Tongue (tissue), 3 donors: ENCODE measurements at places on chromosomes 5 and 9.
A peak's percentile ranks its signal among the peaks of the same experiment; 100 is the strongest.

DNA sequence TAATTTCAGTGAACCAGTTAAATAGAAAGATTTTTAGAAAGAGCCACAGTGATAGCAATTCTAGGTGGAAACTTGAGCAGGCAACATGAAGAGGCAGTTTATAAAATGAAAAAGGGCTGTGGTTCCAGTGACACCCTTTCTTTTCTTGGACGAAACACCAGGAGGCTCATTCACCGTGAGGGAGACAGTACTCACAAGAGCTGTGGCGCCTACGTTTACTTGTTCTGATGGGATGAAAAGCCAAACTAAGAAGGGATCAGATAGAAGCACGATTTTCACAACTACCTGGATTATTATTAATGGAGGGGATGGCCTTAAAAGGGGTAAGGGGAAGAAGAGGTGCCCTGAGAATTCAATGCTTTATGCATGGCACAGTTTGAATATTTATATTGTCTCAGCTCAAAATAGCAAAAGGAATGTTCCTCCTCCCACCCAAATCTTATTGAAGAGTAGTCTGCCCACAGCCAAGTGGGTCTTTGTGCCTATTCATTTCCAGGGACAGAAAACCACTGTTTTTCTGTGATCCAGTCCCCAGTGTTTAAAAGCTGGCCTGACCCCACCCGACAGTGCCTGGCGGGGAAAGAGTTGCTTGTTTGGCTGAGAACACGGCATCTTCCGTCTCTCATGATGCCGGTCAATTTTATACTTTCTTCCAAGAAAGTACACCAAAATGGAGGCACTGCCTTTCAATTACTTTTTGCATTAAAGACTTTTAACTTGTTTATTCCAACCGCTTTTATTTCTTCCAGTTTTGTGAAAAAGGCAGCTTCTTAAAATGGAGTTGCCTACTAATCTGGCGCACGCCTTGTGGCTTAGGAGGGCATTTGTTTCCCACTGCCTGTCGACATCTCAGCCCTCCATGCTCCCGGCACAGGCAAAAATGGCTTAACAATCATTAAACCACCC lies 51.9 kb downstream of the HABP4 start:
- DNase-seq, result no peak

DNA sequence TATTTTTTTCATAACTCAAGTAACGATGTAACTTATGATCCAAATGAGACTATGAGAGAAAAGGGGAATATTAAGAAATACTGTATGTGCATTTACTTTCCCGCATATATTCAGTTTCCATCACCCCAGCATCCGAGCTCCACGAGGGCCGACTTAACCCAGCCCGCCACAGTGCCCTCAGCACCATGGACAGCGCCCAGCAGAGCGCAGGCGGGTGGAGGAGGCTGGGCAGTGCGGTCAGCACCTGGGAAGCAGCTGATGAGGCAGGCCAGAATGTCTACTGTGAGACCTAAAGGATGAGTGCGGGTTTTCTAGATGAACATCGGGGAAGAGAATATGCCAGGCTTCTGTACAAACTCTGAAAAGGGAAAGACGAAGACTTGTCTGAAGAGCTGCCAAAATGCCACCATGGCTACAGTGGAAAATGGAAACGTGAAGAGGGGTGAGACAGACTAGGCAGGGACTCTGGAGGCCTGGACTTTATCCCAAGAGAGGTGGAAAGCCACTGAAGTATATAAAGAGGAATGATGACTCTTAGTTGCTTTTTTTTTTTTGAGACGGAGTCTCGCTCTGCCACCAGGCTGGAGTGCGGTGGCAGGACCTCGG lies 34.5 kb upstream of the MED27 start:
- peak; percentile 88 for DNase-seq

- peak; percentile 21 for DNase-seq
These were observed 75.0 kb downstream of the ADAMTS12 start for GRCh38 chr5:33816791-33817190.

GRCh38 chr5:100623719-100624118 lies 88.5 kb downstream of the FAM174A start:
- DNase-seq, result peak; percentile 44

GRCh38 chr5:32720300-32720699 lies 9.2 kb downstream of the NPR3 start:
- DNase-seq, result no peak

DNA sequence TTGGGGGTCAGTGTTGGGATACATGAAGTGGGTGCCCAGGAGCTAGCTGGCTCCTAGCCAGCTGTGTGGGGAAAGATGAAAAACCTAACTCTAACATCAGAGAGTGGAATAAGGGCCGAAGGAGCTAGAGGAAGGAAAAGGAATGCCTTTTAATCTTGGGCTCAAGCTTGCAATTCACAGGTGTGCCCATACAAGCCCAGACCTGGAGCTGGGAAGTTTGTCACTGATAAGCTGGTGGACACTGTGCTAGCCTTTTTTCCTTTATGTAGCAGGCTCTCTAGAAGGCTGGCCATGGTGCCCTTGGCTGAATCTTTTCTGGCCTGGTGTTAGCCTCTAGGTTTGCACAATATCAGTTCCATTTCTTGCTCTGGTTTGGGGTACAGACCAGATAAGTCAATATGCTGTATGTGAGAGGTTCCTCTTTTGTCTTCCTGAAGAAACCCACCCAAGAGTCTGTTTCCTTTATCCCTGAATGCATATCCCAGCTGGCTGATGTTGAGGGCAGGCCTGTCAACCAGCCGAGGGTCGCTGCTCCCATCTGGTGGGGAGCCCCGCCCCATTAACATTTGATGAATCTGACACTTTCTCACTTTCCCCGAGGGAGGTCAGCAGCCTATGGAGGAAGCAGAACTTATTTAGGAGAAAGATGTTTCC lies 92.4 kb upstream of the CXCL14 start:
- no peak for DNase-seq

DNA sequence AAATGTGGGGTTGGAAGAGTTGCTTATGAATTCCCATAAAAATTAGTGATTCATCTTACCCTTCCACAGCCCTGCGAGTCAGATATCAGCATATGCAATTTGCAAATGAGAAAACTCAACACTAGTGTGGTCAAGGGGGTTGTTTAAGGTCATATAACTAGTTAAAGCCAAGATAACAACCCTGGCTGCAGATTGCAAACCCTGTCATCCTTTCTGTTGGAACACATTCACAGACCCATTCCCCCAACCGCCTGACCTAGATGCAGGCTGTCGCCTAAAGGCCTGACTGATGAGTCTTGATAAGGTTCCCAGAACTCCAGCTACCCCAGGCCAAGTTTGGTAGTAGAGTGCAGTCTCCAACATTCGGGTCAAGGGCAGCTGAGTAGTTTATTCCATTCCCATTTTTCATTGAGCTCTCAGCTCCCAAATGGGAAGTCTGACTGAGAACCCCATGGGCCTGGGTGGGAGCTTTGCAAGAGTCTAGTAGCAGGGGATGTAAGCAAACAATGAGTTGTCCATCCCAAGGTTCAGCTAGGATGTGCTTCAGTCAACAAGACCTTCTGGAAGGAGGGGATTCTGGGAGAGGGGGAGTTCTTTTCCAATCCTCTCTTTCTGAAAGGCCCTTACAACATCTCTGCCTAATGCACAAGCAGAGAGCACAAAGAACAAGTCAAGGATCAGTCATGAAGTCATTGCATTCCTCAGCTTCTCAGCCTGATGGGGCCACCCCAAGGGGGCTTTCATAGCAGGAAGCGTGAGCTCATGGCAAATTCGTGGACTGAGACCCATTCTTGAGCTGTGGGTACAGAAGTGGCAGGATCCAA lies 40.3 kb downstream of the ADAM19 start:
- DNase-seq, result no peak

GRCh38 chr5:37391591-37391990 lies 12.5 kb downstream of the WDR70 start:
- no peak for DNase-seq

DNA sequence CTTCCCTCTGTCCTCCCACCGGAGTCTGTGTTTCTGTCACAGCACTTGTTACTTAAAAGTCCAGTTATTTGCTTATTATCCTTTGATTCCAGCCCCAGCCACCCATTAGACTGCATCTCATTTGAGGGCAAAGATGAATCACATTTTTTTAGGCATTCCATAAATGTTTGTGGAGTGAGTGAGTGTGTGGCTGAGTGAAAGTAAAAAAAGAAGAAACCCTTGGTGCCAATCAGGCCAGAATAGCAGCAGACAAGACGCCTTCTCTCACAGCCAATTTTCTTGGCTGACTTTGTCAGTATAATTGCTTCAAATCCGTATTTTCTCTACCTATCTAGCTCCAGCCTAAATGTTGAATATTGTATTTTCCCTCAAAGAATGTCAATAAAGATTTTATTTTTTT lies 613.0 kb upstream of the WWC1 start:
- no peak for DNase-seq

GRCh38 chr5:61279725-61280124 lies 52.3 kb upstream of the ZSWIM6 start:
- DNase-seq, result no peak

DNA sequence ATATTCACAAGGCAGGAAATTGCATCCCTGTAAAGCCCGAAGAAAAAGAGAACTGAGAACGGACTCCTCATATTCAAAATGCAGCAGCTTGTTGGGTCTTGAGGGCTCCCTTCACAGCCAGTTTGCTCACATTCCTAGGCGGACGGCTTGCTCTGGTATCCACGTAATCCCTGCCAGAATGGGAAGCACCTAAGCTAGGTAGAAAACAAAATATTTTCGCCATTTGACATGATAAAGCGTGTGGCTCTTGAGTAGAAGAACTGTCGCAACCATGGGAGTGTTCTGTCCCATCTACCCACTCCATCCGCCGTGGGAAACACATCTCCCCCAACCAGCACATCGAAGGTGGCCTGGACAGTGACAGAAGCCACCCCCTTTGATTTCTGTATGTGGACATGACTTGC lies 183.1 kb downstream of the GAS1 start:
- no peak for DNase-seq

DNA sequence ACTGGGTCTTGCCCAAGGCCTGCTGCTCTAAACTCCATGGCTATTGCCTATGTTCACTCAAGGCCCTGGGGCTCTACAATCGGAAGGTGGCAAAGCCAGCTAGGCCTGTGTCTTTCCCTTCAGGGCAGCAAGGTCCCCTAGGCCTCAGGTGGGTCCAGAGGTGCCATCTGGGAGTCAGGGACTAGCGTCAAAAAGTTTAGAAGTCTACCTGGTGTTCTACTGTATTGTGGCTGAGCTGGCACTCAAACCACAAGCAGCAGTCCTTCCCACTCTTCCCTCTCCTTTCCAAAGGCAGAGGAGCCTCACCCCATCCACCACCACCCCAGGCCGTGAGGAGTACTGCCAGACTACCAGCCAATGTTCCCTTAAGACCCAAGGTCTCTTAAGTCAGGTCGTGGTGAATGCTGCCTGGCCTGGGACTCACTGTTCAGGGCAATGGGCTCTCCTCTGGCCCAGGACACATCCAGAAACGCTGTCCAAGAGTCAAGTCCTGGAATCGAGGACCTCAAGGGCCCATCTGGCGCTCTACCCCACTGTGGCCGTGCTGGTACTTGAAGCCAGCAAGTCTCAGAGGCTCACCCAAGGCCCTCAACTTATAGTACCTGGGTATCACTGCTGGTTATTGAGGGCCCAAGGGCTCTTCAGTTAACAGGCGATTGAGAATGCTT lies 13.0 kb upstream of the SARDH start:
- no peak for DNase-seq

DNA sequence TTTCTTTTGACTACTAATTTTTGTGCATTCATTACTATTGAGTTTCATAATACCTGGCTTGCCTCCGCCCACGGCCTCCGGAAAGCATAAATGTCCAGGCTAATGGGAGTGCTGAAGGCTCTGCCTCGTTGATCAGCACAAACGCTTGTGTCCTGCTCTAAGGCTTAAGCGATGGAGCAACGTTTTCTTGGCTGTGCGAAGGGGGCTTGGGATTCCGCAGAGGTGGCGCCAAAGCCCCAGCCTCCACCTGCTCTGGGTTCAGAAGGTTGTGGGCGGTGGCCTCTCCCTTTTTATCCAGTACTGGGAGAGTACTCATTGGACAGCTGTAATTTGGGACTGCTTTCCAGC lies 19.7 kb downstream of the ANXA2R start:
- no peak for DNase-seq

- DNase-seq, result peak; percentile 22
These were observed 138.5 kb upstream of the S1PR3 start for GRCh38 chr9:88852794-88853193.

- no peak for DNase-seq
These were observed 121.5 kb downstream of the RMI1 start for GRCh38 chr9:84101964-84102632.

GRCh38 chr5:163434401-163434866 lies 3.0 kb upstream of the CCNG1 start:
- no peak for DNase-seq

GRCh38 chr5:56405116-56405908 lies 172.2 kb upstream of the ANKRD55 start:
- no peak for DNase-seq

- DNase-seq, result no peak
These were observed 611 bp downstream of the PCDHA3 start for GRCh38 chr5:140801494-140801841.

- no peak for DNase-seq
These were observed 41.3 kb upstream of the HAND1 start for GRCh38 chr5:154519359-154519758.

DNA sequence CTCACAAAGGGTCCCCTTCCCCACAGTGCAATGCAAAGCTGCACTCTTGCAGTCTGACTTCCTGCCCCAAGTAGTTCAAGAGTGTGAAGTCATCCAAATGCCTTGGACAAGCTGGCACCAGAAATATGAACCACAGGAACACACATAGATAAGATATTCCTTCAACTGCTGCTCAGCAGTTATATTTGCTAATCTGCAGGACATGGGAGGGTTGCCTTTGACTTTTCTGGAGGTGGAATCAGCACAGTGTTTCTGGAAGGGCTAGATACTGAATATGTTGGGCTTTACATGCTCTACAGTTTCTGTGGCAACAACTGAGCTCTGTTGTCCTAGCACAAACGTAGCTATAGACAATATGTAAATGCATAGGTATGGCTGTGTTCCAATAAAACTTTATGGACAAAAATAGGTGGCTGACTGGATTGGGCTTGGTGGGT lies 96.7 kb upstream of the PCA3 start:
- DNase-seq, result peak; percentile 34

DNA sequence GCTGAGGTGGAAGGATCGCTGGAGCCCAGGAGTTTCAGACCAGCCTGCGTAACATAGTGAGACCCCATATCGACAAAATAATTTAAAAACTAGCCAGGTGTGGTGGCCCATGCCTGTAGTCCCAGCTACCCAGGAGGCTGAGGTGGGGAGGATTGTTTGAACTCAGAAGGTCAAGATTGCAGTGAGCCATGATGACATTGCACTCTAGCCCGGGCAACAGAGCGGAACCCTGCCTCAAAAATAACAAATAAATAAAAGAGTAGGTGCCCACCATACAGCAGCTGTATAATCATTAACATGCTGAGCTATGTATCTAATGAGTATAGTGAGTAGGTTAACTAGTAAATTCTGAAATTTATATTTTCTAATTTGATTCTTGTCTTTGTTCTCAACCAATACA lies 11.0 kb upstream of the ATP6V0E1 start:
- DNase-seq, result no peak

- no peak for DNase-seq
These were observed 29.5 kb downstream of the RXRA start for GRCh38 chr9:134355561-134356279.

- no peak for DNase-seq
These were observed 158.5 kb downstream of the TLE1 start for GRCh38 chr9:81530846-81531245.

- DNase-seq, result no peak
These were observed 2.0 kb upstream of the APC start for GRCh38 chr5:112735702-112736101.

GRCh38 chr5:36041537-36041845 lies 25.2 kb downstream of the UGT3A2 start:
- no peak for DNase-seq
